NCI-H1092 (cell line): ENCODE measurements at places on chromosomes 3 and 15.

DNA sequence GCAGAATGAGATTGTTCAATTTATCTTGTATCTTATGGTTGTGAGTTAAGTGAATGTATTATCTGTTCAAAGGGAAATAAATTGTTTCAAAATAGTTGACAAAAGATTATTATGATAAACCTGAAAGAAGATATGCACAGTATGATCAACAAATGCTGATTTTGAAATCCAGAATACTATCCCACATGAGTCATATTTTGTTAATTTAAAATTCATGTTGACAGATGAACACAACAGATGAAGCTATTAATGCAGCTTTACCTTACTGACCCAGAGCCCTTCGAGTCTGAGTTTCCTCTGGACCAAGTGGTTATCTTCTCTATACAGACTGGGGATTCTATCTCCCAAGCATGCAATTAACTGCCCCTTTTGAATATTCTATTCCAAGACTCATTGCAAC, 482.8 kb downstream of the FGF12 start:
- DNase-seq = no peak

GRCh38 chr3:78978037-78978436, 789.8 kb downstream of the ROBO1 start:
- DNase-seq = no peak

GRCh38 chr3:42085641-42086376, 5.3 kb upstream of the TRAK1 start:
- DNase-seq = no peak

DNA sequence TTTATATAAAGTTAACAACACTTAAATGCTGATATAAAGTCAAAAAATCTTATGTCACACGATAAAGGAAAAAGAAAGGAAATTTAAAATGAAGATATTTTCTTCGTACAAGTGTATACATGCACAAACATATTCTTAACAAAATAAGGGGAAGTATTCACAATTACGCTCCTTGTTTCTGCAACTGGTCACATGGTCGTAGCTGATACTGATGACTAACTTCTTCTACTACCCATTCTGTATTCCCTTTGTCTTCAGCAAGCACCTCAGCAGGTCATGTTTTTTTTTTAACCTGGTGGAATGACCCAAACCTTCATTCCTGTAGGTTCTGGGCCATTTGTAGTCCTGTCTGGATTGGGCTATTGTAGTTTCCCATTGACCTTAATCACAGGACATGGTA, 30.0 kb upstream of the CMTM8 start:
- no peak for DNase-seq

DNA sequence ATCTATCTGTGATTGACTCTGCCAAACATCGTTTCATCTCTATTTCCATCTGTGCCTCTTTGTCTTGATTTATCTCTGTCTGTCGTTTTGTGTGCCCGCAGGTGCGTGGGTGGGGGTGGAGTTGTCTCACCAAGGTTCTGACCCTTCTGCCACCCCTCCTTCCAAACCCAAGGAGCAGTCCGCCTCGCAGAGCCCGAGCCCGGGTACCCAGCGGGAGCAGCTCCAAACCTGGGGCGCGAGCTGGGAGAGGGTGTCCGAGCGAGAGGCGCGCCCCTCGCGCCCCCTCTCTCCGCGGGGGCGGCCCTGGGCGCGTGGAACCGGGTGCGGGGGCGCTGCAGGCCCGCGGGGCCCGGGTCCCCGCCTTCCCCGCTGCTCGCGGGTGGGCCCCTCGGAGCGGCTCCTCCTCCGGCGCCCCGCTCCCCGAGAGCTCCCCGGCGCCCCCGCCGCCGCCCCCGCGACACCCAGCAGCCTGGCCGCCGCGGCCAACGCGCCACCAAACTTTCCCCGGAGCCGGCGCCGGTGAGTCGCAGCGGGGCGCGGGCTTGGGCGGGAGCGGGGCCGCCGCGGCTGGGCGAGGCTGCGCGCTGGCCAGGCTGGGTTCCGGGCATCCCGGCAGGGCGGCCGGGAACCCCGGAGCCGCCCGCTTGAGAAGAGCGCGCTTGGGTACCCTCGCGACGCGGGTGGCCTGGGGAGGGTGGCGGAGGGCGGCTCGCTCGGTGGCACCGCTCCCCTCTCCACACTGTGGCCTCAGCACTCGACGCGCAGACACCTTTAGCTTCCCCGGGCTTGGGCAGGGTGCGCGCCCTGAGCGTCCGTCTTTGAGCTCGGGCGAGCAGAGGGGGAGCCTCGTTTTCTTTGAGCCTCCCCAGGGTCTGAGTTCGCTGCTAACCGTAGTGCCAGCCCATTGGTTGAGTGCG, at the start of gene HRH1:
Gene HRH1, plus strand, starts transcription at position 458 of the 917 bp plus-strand sequence. CDS start 104,545 bp downstream, outside the sequence.
- no peak for DNase-seq

- DNase-seq = no peak
Observed at GRCh38 chr15:29934251-29934650, 112.0 kb upstream of the TJP1 start.

DNA sequence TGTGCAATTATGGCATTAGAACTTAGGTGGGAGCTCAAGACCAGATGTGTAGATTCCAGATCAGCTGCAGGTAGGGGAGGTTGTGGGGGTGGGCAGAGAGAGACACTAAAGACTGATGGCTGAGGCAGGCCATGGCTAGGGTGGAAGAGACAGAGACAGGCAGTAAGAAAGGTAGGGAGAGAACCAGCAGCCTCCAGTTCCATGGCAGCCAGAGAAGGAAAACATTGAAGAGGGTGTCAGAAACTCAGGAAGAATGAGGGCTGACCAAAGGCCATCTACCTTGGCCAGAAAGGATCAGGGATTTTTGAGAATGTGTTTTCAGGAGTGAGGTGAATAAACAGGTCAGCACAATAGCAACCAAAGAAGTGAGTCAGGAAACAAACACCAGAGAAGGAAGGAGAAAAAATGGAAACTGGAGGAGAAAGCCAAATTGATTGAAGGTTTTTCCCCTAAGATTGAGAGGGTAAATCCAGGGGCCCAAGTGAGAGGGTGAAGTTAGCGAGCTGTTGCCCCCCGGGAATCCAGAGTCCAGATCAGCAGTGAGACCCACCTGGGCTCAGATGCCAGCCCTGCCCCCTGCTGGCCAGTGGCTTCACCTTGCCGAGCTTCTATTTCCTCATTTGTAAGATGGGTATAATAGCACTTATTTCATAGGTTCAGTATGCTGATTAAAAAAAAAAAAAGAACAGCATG, 41.0 kb downstream of the ABHD2 start:
- DNase-seq = no peak

- DNase-seq = peak; percentile 8
Observed at GRCh38 chr3:173411375-173411973, 13.9 kb downstream of the NLGN1 start.

GRCh38 chr3:175065497-175065896, 206.4 kb downstream of the NAALADL2 start:
- DNase-seq = no peak

DNA sequence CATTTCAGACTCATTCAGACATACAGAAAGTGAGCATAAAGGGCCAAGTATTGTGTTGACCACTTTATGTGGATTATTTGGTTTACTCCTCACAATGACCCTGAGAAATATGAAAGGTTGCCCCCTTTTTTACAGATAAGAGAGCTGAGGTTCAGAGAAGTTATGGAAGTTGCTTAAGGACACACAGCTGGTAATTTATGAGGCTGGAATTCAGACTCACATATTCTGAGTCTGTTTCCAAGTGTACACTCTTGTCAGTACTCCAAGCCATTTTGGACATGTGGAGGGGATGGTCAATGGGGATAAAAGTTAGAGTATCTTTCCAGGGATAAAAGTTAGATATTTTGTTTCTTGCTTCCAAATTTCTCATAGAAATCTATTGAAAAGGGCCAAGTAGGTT, 15.9 kb downstream of the ITPR1 start:
- DNase-seq = no peak

DNA sequence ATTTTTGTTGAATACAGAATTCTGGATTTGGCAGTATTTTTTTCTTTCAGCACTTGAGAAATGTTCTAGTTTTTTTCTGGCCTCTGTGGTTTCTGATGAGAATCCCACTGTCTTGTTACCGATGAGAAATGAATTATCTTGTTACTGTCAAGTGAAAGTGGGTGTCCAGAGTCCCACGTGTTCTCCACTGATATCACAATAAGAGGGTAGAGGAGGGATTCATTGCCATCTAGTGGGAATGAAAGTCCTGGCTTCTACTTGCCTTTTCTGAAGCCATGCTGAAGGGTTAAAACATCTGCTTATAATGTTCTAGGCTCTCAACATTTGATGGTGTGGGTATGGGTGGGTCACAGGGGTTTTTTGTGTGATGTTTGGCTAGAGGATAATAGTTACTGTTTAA, 66.1 kb downstream of the SEC22A start:
- DNase-seq = no peak

DNA sequence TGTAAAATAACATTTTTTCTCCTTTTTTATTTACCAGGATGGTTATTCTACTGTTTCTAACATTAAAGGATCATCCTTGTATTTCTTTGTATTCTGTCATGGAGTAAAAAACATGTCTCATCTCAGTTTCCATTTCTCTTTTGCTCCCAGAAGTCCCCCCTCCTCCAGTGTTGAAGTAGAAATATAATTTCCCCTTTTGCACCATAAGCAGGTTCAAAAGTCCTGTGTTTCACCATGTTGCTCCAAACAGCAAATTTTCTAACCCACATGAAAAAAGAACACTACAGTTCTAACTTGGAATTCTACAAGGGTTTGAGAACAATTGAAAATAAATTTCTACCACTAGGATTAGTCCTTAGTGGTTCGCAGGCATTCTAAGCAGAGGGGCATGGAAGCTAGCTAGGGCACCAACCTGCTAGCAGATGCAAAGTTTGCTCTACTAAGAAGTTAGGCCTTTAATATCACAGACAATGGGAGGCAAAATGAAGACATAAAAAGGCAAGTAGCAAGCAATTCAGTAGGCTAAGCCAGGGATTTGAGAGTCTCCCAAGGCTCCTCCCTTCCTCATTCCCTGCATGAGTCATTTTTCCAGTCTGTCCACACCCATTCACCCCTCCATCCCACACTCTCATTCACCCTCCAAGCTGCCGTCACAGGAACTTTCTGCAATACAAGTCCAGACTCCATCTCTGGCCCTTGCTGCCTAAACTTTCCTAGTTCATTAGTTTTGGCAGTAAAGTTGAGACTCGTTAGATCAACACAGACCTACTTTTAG, 2.3 kb upstream of the MBNL1 start:
- no peak for DNase-seq

DNA sequence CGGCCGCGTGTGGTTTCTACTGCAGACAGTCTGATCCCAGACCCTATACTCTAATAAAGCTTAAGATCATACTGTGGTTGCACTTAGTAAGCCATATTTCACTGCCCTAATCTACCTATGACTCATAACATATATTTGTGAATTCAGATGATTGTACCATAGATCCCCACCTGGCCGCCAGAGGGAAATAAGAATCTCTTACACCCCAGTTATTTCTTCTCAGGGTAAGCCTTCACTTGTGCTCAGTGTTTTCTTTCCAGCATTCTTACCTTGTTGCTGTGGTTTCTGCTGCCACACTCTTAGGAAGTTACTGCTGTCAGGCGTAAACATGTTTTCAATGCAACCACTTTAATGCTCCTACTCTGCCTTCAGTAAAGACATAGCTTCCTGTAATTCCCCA, 105.9 kb downstream of the B3GALNT1 start:
- no peak for DNase-seq

- no peak for DNase-seq
Observed at GRCh38 chr3:139930211-139930610, 4.8 kb upstream of the CLSTN2 start.

- DNase-seq = no peak
Observed at GRCh38 chr3:24493746-24494617, 668 bp downstream of the THRB start.

DNA sequence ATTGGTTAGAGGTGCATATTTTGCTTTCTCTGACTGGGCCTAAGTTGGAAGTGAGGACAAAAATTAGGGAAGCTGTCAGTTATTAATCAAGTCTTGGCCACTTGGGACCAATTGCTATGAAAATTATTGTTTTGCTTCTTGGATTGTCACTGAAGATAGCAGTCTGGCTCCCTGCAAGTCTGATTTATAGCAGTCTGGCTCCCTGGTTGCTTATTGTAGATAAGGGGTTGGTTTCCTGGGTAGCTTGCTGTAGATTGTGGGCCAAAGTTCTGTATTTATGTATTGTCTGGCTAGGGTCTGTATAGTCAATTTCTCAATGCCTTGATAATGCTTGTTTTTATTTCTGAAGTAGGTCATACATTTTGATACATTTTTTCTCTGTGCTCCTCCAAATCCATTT, 13.3 kb upstream of the DRD3 start:
- no peak for DNase-seq

DNA sequence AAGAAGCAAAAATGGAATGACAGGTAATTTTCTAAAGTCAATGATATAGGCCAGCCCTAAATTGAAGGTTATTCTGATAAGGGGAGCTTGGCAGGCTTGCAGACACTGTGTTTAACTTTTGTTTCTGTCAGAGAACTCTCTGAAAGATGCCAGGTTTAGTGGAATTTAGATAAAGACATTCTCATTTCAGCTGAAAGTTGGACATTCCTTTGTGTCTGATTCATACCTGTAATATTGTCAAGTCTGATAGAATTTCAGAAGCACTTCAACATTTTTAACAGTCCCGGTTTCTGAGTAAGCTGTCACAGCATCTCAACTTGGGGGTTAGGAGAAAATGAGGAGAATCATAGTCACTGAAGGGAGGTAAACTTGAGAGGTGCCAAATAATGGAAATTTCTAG, 84.0 kb downstream of the DIPK2A start:
- DNase-seq = no peak

DNA sequence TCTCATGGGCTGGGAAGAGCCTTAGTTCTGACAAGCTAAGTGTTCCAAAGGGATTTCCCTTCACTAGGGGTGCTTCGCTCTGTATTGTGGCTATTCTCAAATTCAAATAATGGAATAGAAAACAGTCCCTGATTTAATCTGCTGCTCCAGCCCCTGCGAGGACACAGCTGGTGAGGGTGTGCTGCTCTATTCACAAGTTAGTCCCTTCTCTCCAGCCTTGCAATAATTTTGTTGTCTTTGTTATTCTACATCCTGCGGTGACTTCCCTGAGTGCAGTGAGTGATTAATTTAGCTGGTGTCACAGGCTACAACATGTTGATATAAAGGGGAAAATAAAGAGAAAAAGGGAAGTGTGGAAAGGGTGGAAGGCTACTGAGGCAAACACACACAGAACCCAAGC, 180.5 kb upstream of the VEPH1 start:
- DNase-seq = no peak

DNA sequence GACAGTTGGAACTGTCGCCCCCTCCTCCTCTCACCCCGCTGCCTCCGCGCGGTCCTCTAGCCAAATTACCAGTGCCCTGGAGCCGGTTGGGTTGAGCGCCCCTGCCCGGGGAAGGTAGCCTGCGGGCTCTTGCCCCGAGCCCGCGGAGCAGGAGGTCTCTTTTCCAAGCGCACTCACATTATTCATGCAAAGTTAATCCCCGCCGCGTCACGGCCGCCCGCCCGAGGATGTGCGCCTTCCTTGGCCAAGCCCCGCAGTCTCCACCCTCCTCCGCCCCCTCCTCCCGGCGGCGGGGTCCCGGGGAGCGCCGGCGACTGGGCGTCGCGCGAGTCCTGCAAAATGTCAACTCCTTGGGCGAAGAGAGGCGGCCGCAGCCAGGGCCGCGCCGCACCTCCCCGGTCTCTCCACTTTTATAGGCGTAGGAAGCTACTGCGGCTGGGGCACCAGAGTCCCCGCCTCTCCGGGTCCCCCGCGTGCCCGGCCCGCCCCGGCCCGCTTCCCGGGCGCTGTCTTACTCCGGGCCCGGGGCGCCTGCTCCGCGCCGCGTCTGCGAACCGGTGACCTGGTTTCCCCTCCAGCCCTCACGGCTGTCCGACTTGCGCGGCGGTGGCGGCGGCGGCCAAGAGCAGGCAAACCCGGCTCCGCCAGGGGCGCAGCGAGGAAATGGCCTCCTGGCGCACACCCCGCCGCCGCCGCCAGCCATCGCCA, at the start of gene THRB:
Gene THRB, minus strand, starts transcription at position 233 of the 708 bp plus-strand sequence.
- DNase-seq = no peak

- DNase-seq = no peak
Observed at GRCh38 chr3:131447349-131447748, 55.4 kb downstream of the MRPL3 start.
